ENCODE measurements at places on chromosomes 3 and 15.

- H3K4me1 ChIP-seq: no peaks in the 10 kb centered on the region
- no peak overlapping the region for H3K27ac ChIP-seq
- no peaks in the 10 kb centered on the region for H3K36me3 ChIP-seq
- H3K4me3 ChIP-seq: no peak overlapping the region
Observed at GRCh38 chr3:111592936-111593335, 2.2 kb downstream of the ZBED2 start.

DNA sequence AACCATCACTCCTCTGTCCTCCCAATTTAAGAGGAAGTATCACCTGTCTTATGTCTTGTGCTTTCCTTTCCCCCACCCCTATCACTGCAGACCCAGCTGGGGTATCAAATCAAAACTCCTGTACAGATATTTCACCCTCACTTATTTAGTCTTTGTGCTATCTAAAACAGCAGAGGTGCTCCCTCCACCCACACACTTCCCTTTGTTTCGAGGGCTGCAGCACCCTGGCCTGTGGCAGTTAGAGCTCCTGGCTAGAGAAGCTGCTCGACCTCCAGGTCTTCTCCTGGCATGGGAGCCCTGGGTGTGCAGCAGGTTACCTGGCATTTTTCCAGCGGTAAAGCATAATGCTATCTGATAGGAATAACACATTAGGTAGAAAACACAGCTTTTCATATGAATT, 181.4 kb upstream of the BCL6 start:
- H3K27me3 ChIP-seq: peaks cover 7% of the 10 kb centered on the region
- H3K27ac ChIP-seq: no peak overlapping the region
- no peak for DNase-seq
- peaks cover 6% of the 10 kb centered on the region for H3K4me1 ChIP-seq
- peaks cover 2% of the 10 kb centered on the region for H3K36me3 ChIP-seq
- H3K4me3 ChIP-seq: no peak overlapping the region

GRCh38 chr15:38687340-38687739, 122.7 kb upstream of the RASGRP1 start:
- peaks cover 4% of the 10 kb centered on the region for H3K4me1 ChIP-seq
- no peak for DNase-seq
- H3K4me3 ChIP-seq: no peak overlapping the region
- no peaks in the 10 kb centered on the region for H3K27me3 ChIP-seq
- no peaks in the 10 kb centered on the region for H3K36me3 ChIP-seq
- no peak overlapping the region for H3K27ac ChIP-seq

- peaks cover 13% of the 10 kb centered on the region for H3K4me1 ChIP-seq
- no peak for DNase-seq
- no peaks in the 10 kb centered on the region for H3K36me3 ChIP-seq
- H3K27me3 ChIP-seq: no peaks in the 10 kb centered on the region
- H3K4me3 ChIP-seq: no peak overlapping the region
- no peak overlapping the region for H3K27ac ChIP-seq
Observed at GRCh38 chr3:15315003-15315402, 17.4 kb downstream of the SH3BP5 start.

- H3K4me1 ChIP-seq: no peaks in the 10 kb centered on the region
- no peak overlapping the region for H3K4me3 ChIP-seq
- H3K27ac ChIP-seq: no peak overlapping the region
- no peak for DNase-seq
Observed at GRCh38 chr3:3227640-3228039, 48.1 kb upstream of the CRBN start.

DNA sequence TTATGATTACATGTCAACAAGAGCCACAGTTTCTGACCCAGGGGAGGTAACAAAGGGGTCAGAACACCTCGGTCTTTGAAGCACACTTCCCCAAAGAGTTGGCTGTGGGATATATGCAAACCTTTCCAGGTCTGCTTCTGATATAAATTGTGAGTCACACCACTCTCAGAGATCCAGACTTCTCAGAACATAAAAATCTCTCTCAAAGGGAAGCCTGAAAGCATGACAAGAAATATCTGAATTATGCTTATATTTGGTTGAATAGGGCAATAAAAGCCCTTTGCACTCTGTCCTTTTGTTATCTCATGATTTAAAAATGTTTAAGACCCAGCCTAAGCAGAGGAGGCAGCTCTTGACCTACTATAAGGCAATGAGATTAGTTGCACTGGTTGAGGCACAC, 56.8 kb downstream of the MYH15 start:
- no peaks in the 10 kb centered on the region for H3K36me3 ChIP-seq
- H3K4me1 ChIP-seq: peaks cover 6% of the 10 kb centered on the region
- DNase-seq: no peak
- no peaks in the 10 kb centered on the region for H3K27me3 ChIP-seq
- H3K27ac ChIP-seq: no peak overlapping the region
- no peak overlapping the region for H3K4me3 ChIP-seq

DNA sequence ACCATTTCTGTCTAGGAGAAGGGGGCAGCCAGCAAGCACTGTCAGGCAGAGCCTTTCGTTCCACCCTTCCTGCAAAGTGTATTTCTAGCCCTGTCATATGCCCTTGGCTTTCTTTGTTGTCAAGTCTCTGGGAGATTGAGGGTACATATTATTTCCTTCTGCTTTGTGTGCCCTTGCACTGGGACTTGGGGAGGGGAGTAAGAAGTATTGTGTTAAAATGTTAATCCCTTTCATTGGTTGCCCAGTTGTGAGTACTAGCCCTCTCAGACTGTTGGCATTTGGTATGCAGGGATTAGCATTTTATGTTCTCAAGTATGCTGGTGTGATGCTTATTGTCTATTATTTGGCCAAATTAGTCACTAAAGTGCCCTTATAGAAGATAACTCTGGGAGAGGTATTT, 63.9 kb downstream of the RBM6 start:
- no peak for DNase-seq
- no peaks in the 10 kb centered on the region for H3K27me3 ChIP-seq
- no peak overlapping the region for H3K4me3 ChIP-seq

- H3K27ac ChIP-seq: no peak overlapping the region
- no peaks in the 10 kb centered on the region for H3K36me3 ChIP-seq
- peaks cover under 1% of the 10 kb centered on the region for H3K4me1 ChIP-seq
- peak; percentile 44 for DNase-seq
- peaks cover 12% of the 10 kb centered on the region for H3K27me3 ChIP-seq
Observed at GRCh38 chr3:63349583-63350573, 71.8 kb downstream of the SYNPR start.

GRCh38 chr15:35195649-35196048, 110.6 kb upstream of the NANOGP8 start:
- H3K4me3 ChIP-seq: no peak overlapping the region
- H3K27me3 ChIP-seq: no peaks in the 10 kb centered on the region
- peak overlapping the region; percentile 5 for H3K27ac ChIP-seq

DNA sequence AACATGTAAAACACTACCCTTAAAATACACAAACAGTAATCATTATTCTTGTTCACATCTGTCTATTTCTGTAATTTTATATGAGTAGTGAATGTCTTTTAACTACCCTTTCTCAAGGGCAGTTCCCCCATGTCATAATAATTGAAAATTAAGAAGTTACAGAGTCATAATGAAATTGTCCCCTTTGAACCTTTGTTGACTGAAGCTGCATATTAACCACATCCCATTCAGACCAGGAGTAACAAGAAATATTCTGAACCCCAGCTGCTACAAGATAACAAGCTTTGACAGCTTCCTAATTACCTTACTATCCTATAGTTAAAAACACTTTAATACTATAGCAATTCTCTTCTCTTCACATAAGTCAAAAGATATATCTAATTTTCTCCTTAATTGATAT, 635.9 kb upstream of the SUCLG2 start:
- DNase-seq: no peak
- H3K4me3 ChIP-seq: no peak overlapping the region
- H3K27me3 ChIP-seq: no peaks in the 10 kb centered on the region
- no peaks in the 10 kb centered on the region for H3K36me3 ChIP-seq

GRCh38 chr15:72230197-72231065, 559 bp downstream of the PKM start:
- peaks cover 3% of the 10 kb centered on the region for H3K36me3 ChIP-seq
- H3K4me3 ChIP-seq: peak overlapping the region; percentile 99
- peak; percentile 91 for DNase-seq
- H3K4me1 ChIP-seq: peaks cover 54% of the 10 kb centered on the region

DNA sequence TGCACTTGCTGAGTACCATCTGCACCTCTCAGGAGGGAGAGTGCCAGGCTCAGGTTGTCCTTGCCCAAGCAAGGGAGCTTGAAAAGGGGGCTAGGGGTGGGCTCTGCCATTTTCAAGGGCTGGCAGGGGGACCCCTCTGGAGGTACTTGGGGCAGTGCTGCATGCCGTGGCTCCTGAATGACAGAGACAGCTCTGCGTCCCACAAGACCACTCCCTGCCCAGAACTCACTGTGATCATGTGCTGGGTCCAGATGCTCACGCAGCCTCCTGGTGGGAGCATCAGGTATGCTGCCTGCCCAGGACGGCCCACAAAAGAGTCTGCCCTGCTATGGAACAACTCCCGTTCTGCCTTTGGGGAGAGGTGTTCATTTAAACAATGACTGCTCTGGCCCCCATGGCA, 165.2 kb downstream of the GOLGA6L4 start:
- peak overlapping the region; percentile 27 for H3K27ac ChIP-seq
- H3K4me1 ChIP-seq: no peaks in the 10 kb centered on the region
- DNase-seq: no peak
- H3K27me3 ChIP-seq: no peaks in the 10 kb centered on the region
- no peak overlapping the region for H3K4me3 ChIP-seq

DNA sequence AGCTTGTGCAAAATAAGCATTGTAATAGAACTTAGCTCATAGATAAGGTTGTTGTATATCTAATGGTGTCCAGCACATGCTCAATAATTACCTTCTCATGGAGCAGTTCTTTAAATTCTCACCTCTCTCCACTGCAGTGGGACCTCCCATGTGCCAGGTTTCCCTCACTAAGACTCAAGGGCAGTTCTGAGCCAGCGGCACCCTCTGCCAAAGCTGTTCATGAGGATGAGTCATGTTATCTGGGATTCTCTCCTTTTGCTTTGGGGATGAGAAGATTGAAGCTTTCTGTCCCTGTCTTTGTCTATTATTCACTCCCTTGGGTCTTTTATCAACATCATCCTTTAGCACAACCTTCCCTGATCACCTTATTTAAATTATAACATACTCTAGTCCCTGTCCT, 15.6 kb upstream of the AMOTL2 start:
- H3K27me3 ChIP-seq: peaks cover 4% of the 10 kb centered on the region
- H3K36me3 ChIP-seq: no peaks in the 10 kb centered on the region
- DNase-seq: no peak
- H3K27ac ChIP-seq: no peak overlapping the region
- H3K4me1 ChIP-seq: no peaks in the 10 kb centered on the region

GRCh38 chr3:138459619-138460535, 25.5 kb downstream of the ESYT3 start:
- peaks cover 4% of the 10 kb centered on the region for H3K4me1 ChIP-seq
- H3K27me3 ChIP-seq: no peaks in the 10 kb centered on the region
- DNase-seq: no peak
- no peak overlapping the region for H3K27ac ChIP-seq

DNA sequence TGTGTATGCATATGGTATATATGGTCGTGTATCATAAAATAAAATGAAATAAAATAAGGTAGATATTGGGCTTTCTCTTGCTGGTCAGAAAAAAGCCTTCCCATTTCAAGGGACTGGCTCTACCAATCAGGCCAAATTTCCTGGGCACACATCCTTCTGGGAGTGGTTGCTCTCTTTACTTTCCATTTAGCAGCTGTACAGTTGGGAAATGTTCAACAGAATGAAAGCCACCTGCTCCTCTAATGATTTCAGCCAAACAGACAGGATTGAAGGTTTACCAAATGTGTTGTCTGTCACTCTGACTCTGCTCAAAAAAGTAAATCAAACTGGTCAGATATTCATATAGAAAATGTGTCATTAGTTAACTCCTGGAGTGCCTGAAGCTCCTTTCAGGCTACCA, 380.4 kb downstream of the ROBO2 start:
- DNase-seq: no peak
- no peak overlapping the region for H3K27ac ChIP-seq
- H3K27me3 ChIP-seq: no peaks in the 10 kb centered on the region
- H3K36me3 ChIP-seq: no peaks in the 10 kb centered on the region
- no peak overlapping the region for H3K4me3 ChIP-seq

DNA sequence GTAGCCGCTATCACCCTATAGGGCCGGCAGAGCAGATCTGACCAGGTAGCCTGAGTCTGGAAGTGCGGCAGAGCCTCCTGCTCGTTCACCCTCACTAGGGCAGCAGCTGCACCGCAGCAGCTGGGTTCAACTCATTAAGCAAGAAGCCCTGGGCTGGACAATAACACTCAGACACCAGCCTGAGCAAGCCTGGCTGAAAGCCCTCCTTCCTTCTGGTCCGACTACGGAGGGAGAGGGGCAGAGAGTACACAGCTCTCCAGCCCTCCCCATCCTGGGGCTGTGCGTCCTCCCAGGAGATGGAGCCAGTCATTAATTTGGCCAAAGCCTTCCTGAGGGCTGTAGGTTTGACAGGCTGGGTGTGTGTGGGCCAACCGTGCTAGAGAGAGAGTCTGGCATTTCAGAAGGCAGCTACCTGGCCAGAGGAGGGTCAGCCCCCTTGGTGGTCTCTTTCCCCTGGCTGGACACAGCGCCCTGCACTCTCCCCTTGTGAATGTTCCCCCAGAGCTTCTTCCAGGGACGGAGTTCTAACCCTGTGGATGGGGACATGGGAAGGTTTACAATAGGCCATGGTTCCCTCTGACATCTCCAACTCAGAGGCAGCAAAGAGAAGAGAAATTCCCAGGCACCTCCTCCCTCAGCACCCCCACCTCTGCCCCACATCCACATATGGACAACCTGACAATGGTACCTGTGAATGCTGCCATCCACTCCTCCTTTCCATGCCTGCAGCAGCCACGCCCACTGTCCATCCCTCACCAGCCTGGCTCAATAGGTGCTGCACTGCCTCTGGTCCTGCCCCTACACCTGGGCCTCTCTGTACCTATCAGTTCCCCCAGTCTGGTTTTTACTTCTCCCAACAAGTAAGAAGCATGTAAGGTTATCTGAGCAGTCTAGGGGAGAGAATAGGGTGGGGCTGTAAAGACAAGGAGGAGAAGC, 6.5 kb downstream of the CHRNB4 start:
- H3K27ac ChIP-seq: no peak overlapping the region
- no peaks in the 10 kb centered on the region for H3K36me3 ChIP-seq
- H3K27me3 ChIP-seq: peaks cover 38% of the 10 kb centered on the region
- H3K4me3 ChIP-seq: no peak overlapping the region
- peaks cover 5% of the 10 kb centered on the region for H3K4me1 ChIP-seq

- no peaks in the 10 kb centered on the region for H3K27me3 ChIP-seq
- no peaks in the 10 kb centered on the region for H3K36me3 ChIP-seq
- H3K4me1 ChIP-seq: peaks cover 14% of the 10 kb centered on the region
- no peak overlapping the region for H3K27ac ChIP-seq
- DNase-seq: no peak
Observed at GRCh38 chr15:75051191-75051608, 27.8 kb downstream of the PPCDC start.
